Memory B cell (primary cell): ENCODE measurements at places on chromosomes 11 and 22.

DNA sequence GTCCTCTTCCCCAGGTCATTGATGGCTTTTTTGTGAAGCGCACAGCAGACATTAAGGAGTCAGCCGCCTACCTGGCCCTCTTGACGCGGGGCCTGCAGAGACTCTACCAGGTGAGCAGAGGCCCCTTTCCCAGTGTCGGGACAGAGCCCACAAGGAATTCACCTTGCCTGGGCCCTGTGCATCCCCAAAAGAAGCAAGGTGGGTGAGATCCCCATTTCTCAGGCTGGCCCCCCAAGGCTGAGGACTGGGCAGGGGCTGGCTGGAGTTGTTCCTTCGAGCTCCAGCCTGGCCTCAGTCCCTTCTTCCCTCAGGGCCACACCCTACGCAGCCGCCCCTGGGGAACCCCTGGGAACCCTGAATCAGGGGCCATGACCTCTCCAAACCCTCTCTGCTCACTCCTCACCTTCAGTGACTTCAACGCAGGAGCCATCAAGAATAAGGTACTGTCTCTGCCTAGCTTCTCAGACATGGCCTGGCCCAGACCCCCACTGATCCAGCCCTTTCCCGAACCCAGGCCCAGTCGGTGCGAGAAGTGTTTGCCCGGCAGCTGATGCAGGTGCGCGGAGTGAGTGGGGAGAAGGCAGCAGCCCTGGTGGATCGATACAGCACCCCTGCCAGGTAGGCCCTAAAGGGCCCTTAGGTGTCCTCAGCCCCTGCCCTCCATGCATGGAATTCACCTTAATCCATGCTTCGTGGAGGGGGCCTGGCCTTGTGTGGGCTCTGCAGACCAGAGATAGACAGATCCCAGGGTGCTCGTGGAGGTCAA, 4.7 kb downstream of the MUS81 start:
- H3K27me3 ChIP-seq, result no peaks in the 10 kb centered on the region
- H3K36me3 ChIP-seq, result peaks cover 24% of the 10 kb centered on the region
- H3K4me1 ChIP-seq, result peaks cover 14% of the 10 kb centered on the region
- H3K27ac ChIP-seq, result no peak overlapping the region

DNA sequence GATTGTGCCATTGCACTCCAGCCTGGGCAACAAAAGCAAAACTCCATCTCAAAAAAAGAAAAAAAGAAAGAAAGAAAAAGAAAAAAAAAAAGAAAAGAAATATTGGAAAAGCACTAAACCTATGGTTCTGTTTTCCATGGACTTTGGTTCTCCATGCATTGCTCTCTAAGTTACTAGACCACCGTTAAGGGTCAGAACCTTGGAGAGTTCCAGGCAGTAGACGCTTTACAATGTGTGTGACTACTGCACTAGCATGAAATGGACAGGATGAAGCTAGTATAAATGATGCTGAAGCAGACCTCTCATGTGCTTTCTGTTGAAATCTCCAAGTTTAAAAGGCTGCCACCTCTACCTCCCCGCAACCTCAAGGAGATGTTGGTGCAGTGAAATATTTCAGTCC, 63.5 kb downstream of the SIK2 start:
- peaks cover 11% of the 10 kb centered on the region for H3K4me1 ChIP-seq
- H3K27ac ChIP-seq, result no peak overlapping the region
- no peak for DNase-seq
- H3K36me3 ChIP-seq, result peaks cover 18% of the 10 kb centered on the region
- no peak overlapping the region for H3K4me3 ChIP-seq
- no peaks in the 10 kb centered on the region for H3K27me3 ChIP-seq

DNA sequence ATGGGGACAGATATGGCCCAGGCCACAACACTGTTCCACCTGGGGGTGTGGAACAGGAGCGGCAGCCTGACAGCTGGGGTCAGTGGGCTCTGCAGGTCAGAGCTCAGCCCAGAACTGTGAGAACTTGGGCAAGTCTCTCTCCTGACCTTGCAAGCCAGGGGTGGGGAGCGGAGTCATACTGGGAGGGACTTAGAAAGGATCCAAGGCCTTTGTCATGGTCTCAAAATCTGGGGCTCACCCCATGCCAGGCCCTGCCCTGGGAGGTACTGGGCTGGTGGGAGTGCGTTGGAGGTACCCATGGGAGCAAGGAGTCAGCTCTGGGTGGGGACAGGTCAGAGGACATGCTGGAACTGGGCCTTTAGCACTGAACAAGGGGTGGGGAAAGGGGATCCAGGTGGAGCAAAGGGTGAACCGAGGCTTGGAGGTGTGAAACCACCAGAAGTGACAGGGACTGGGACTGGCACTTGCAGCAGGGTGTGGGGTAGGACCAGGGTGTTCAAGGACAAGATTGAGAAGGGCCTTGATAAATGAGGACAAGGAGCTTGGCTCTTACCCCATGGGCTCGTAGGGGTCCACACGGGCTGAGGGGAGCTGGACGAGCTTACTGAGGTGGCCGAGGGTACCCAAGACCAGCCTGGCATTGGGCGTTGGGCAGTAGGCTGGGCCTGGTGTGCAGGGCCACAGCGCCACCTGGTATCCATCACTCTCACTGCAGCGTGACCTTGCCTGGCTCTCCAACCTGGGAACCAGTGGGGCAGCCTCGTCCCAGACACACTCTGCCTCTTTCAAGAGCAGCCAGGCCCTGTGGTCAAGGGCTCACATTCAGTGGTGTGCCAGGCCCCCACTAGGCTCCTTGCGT, 7.4 kb upstream of the PMM1 start:
- H3K27ac ChIP-seq, result no peak overlapping the region
- no peaks in the 10 kb centered on the region for H3K27me3 ChIP-seq

DNA sequence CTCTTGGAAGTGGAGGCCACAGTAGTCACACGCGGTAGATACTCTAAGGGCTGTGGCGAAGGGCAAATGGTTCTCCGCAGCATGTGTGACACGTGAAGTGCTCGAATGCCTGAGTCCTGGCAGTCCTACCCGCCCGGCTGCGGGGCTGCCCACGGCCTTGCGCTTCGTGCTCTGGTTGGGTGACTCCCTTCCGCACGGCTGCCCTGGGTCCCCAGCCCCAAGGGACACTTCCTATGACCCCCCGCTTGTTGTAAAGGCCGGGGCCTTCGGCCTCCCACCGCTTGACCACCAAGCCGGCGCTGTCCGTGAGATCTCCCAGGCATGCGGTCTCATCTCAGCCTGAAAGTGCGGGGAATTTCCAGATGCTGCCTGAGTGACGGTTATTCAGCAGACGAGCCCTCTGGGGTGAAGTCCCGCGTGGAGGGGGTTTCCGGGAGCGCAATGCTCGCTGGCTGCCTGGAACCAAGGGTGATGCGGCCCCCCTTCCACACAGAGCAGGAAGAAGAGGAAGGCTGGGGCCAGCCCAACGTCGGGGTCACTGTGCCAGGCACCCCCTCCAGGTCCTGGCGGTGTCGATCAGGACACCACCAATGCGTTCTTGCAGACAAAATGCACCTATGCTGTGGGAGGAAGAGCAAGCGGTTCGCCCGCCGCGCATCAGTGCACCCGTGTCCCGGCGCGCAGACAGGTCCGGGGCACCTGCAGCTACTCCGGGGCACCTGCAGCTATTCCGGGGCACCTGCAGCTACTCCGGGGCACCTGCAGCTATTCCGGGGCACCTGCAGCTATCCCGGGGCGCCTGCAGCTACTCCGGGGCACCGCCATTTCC, 171.2 kb downstream of the OPCML start:
- no peak overlapping the region for H3K4me3 ChIP-seq
- no peak overlapping the region for H3K27ac ChIP-seq
- no peaks in the 10 kb centered on the region for H3K4me1 ChIP-seq
- no peaks in the 10 kb centered on the region for H3K27me3 ChIP-seq
- DNase-seq, result no peak

GRCh38 chr22:29388759-29389090, 355 bp upstream of the AP1B1 start:
- H3K27ac ChIP-seq, result peak overlapping the region; percentile 94
- DNase-seq, result no peak
- no peaks in the 10 kb centered on the region for H3K27me3 ChIP-seq
- H3K4me3 ChIP-seq, result peak overlapping the region; percentile 93
- peaks cover 39% of the 10 kb centered on the region for H3K4me1 ChIP-seq

DNA sequence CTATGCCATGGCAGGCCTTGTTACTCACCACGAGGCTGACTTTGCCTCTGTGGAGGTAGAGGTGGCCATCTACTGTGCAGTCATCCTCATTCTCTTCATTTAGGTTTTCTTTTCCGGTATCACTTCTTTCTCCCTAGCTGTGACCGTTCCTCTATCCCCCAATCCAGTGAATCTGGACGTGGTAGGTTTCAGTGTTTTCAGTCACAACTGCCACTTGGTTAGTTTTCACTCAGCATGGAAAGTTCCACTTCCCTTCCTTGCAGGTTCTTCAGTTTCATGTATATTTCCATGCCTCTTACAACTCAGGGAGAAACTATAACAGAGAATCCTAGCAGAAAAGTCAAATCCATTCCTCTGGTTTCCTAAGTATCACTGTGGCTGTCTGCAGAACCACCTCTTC, 1.9 kb downstream of the HPS4 start:
- peak overlapping the region; percentile 91 for H3K4me3 ChIP-seq
- H3K27me3 ChIP-seq, result no peaks in the 10 kb centered on the region
- peaks cover 64% of the 10 kb centered on the region for H3K4me1 ChIP-seq
- H3K36me3 ChIP-seq, result peaks cover 16% of the 10 kb centered on the region

- peaks cover 8% of the 10 kb centered on the region for H3K27me3 ChIP-seq
- no peak overlapping the region for H3K27ac ChIP-seq
- H3K4me3 ChIP-seq, result peak overlapping the region; percentile 54
- peak; percentile 3 for DNase-seq
- no peaks in the 10 kb centered on the region for H3K36me3 ChIP-seq
- H3K4me1 ChIP-seq, result peaks cover 4% of the 10 kb centered on the region
Measured at GRCh38 chr22:28442264-28442710, 237.4 kb downstream of the TTC28 start.

DNA sequence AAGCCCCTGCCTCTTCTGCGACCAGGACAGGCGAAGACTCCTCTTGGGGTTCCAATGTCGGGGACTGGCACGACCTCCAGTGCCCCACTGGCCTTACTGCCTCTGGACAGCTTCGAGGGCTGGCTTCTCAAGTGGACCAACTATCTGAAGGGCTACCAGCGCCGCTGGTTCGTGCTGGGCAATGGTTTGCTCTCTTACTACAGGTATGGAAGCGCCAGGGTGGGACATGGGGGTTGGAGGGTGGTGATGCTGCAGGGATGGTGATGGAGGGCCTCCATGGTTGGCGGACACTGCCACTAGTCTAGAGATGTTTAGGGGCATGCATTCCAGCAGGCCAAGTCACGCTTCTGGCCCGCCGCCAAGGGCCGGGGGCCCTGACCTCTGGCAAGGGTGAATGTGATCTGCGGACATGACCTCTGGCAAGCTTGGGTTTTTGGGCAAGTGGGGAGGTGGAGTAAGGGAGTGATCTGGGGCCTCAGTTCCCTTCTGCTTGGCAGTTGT, 727 bp downstream of the OSBP2 start:
- peaks cover 3% of the 10 kb centered on the region for H3K4me1 ChIP-seq
- peaks cover 8% of the 10 kb centered on the region for H3K27me3 ChIP-seq
- peak overlapping the region; percentile 69 for H3K4me3 ChIP-seq
- no peak overlapping the region for H3K27ac ChIP-seq
- H3K36me3 ChIP-seq, result no peaks in the 10 kb centered on the region

DNA sequence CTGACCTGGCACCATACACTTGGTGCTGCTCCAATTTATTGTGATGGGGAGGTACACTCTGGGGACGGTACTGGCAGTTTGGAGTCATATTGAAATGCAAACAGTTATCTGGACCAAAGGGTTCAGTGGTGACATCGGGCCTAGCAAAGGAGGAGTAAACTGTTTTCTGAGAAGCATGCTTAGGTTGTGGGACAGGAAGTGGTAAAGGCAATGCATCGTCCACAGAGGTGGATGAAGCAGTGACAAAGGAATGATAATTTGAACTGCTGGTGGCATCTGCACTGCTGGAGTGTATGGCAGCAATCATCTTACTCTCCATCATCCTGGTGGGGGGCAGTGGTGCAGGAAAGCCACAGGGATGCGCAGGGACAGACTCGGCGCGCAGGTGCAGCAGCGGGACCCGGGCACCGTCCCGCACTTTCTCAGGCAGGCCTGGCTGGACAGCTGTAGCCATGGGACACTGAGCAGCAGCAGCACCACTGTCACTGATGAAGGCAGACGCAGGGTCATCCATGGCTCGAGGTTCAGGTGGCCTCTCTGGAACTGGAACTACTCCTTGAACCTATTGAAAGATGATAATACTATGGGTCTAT, 28.0 kb upstream of the TP53AIP1 start:
- no peak overlapping the region for H3K27ac ChIP-seq
- H3K27me3 ChIP-seq, result peaks cover 11% of the 10 kb centered on the region
- no peak overlapping the region for H3K4me3 ChIP-seq
- peaks cover under 1% of the 10 kb centered on the region for H3K4me1 ChIP-seq
- DNase-seq, result no peak

DNA sequence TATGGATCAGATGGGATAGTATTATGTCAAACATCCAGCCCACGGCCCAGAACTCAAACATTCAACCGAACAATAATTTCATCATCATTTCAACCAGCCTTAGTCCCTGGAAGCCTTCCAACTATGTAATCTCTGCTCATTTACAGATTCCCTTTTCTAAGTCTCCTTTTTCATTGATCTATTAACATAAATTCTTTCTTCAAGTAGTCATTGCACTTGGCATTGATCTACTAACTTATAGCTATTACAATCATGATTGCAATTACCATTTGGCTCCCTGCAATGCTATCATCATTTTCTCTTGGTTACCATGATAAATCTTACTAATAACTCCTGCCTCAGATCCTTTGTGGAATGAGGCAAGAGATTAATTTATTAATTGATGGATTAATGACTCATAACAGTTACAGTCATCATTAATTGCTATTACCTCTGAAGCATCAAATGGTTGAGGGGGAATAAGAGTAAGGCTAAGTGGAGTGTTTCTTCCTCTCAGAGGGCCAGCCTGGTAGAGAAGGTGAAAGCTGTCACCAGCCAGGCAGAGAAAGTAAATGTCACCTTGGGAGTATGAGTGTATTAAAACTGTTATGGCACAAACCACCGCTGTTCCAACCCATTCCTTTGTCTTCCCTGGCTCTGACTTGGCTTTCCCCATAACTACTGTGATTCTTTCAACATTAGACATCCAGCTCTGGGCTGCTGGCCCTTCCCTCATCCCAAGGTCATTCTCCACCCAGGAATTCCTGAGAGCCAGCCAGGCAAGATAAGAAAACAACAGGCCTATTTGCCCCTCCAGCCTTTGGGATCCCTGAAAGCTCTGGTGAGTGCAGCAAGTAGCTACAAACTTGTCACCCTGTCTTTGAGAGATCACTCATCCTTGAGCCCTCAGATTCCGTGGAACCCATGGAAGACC, 174.7 kb downstream of the RRAS2 start:
- H3K27me3 ChIP-seq, result peaks cover 15% of the 10 kb centered on the region
- H3K36me3 ChIP-seq, result no peaks in the 10 kb centered on the region
- H3K4me1 ChIP-seq, result no peaks in the 10 kb centered on the region
- no peak overlapping the region for H3K27ac ChIP-seq
- DNase-seq, result no peak
- H3K4me3 ChIP-seq, result no peak overlapping the region

- H3K27ac ChIP-seq, result no peak overlapping the region
- H3K36me3 ChIP-seq, result peaks cover 1% of the 10 kb centered on the region
- H3K4me1 ChIP-seq, result no peaks in the 10 kb centered on the region
- H3K27me3 ChIP-seq, result no peaks in the 10 kb centered on the region
- DNase-seq, result no peak
- H3K4me3 ChIP-seq, result no peak overlapping the region
Measured at GRCh38 chr22:48711669-48712068, 1116.0 kb downstream of the BRD1 start.

GRCh38 chr22:32512267-32512982, 37.8 kb downstream of the FBXO7 start:
- no peak overlapping the region for H3K4me3 ChIP-seq
- H3K27me3 ChIP-seq, result no peaks in the 10 kb centered on the region
- no peak overlapping the region for H3K27ac ChIP-seq
- peaks cover 12% of the 10 kb centered on the region for H3K36me3 ChIP-seq
- H3K4me1 ChIP-seq, result no peaks in the 10 kb centered on the region

- peak within 1 kb of the TSS; percentile 88 for H3K4me3 ChIP-seq
- no peak within 1 kb of the TSS for H3K27ac ChIP-seq
- H3K36me3 ChIP-seq, result no peaks in the 10 kb centered on the region
- peaks cover 14% of the 10 kb centered on the region for H3K27me3 ChIP-seq
- peaks cover 9% of the 10 kb centered on the region for H3K4me1 ChIP-seq
Measured at GRCh38 chr11:114059278-114059983, at the start of gene ZBTB16. Gene ZBTB16 (plus strand): TSS chr11:114059711. CDS start chr11:114063301, 3,590 bp downstream.
